Karpas-422 (cell line): ENCODE measurements at places on chromosomes 4 and X.

- no peak for DNase-seq
Measured at GRCh38 chr4:1608196-1608820, 75.8 kb downstream of the FAM53A start.

- DNase-seq, result no peak
Measured at GRCh38 chr4:81504112-81505003, 32.7 kb upstream of the RASGEF1B start.

DNA sequence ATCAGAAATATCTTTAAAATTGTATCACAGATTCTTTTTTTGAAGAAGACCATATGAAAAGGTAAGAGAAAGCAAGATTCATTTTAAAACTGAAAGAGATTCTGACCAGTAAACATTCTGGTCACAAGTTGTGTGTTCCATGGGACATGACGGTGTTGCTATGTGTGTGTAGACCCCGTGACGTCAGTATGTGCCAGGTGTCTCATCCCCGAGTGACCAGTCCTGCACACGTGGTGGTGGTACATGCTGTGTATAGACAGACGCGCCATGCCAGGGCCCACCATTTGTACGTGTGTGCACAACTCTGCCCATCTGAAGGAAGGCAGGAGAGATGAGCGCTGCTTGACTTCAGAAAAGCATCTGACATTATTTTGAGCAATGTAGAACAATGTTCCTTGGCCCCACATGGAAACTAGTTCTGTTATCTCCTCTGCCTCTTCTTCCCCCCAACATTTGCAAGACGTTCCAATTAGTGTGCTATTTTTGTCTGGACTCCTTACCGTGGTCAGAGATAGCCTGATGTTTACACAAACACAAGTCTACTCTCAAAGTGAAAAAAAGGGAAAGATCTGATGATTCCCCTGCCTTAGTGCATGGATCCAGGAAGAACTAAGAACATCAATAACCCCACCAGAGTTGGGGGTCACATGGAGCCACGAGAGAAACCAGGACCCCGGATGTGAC lies 51.2 kb downstream of the IRF2 start:
- DNase-seq, result no peak

- DNase-seq, result no peak
Measured at GRCh38 chr4:182808673-182809416, 108.3 kb downstream of the DCTD start.

DNA sequence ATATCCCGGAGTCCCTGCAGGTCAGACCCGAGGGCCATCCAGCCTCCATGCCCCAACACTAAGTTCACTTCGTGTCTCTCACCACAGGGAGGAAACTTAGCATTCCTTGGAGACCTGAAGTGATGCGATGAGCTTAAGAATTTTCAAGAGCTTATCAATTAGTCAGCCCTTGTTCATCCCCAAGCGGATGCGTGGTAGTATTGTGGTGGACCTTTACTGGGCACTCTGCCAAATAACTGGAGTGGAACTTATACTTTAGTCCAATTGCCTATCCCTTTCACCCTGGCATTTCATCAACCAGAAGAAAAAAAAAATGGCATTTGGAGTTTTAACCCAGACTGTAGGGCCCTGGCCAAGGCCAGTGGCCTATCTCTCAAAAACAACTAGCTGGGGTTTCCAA lies 137.1 kb downstream of the RELL1 start:
- DNase-seq, result peak; percentile 11

- no peak for DNase-seq
Measured at GRCh38 chr4:48329976-48330375, 11.4 kb upstream of the SLAIN2 start.

DNA sequence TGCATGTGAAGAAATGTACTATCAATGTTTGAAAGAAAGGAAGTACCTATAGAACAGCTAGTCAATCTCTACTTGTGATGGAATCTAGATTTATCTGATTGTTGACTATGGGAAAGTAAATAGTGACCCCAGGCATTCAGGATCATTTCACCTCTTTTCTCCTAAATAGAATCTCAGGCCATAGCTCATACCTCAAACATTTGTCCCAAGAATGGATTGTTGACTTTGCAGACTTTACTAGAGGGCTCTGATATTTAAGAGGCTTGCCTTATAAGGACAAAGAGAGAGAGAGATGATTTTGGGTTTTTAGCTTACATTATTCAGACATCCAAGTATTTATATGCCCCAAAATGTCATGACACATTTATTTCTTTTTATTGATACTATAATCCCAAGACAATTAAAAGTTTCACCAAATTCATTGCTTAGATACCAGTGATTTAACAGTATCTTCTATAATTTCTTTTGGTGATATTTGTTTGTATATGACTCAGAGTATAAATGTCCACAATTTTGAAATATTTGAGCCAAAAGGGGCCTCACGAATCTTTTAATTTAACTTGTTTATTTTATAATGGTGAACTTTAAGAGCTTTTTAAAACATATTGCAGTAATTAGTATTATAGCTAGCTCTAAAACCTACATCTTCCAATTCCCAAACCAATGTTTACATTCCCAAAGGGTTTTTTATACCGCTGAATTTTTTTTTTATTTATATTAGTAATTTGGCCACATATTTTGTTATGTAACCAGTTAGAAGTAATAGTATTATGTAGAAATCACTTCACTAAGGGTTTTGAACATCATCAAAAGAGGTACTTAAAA lies 614.1 kb downstream of the PCDH7 start:
- DNase-seq, result no peak

GRCh38 chr4:186471441-186471840 lies 83.9 kb downstream of the MTNR1A start:
- DNase-seq, result no peak

- peak; percentile 43 for DNase-seq
Measured at GRCh38 chrX:155645180-155645579, 32.4 kb upstream of the TMLHE start.

- no peak for DNase-seq
Measured at GRCh38 chr4:188958346-188958745, 819.1 kb downstream of the TRIML1 start.

DNA sequence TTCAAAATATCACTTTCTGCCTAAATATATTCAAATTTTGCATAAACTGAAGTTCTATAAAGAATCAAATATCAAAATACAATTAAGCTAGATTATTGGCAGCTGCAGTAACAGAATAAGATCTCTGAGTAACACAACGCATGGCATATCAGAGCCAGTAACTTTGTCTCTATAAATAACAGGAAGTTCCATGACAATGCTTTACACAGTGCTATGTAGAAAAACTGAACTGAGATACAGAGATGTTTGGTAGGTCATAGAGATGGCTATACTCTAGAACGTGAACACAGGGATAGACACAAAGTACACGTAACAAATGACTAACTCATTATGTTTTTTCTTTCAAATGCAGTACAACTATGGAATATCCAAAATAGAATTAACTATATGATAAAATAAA lies 18.2 kb downstream of the UBE2D3 start:
- DNase-seq, result no peak

- no peak for DNase-seq
Measured at GRCh38 chr4:151804086-151804630, 43.4 kb upstream of the GATB start.

DNA sequence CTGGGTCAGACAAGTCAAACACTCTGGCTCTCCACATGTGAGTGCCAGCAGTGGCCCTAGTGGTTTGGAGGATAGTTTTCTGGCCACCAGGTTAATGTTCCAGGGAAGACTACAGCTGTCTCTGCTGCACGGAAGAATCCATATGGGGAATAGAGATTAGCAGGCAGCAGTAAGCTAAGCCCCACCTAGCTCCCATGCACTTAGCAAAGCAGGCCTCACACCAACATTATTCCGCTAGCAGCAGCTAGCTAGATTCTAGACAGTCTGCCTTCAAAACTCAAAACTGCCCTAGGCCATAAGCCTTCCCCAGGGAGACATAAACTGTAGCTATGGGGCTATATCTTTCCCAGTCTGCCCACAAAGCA lies 203.4 kb downstream of the CHIC1 start:
- DNase-seq, result no peak

DNA sequence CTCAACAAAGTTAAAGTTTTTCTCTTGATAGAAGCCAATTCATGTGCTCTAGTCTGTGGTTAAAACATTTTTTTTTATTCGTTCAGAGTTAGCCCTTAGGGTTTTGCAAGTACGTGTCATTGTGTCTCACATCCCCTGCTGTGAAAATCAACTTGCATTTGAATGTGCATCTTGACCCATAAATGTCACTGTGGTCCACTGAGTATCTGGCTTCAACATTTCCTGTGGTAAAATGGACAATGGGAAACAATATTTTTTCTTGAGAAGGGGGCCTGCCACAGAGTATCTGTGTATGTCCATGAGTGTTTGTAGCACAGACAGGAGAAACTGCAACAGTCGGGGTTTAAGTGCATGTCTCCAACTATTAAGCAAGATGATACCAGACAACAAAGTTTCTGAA lies 554.8 kb upstream of the TENM3 start:
- DNase-seq, result no peak

- no peak for DNase-seq
Measured at GRCh38 chr4:96240041-96240440, 400.1 kb downstream of the PDHA2 start.

DNA sequence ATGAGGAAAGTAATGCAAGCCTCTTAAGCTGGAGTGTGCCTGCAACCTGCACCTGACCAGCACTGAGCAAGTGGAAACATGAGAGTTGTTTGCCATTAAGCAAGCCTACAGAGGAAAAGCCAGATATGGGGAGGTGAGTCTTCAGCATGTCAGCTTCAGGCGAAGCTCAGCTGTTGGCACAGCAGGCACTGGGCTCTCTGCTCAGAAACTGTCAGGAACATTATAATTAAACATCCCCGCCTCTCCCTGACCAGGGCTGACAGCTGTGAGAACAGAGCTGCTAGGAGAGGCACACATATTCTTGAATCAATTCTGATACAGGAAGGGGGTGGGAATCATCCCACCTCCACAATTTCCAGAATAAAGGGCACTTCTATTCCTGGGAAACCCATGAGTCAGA lies 19.0 kb upstream of the DCX start:
- no peak for DNase-seq

GRCh38 chr4:78174891-78175290 lies 117.8 kb downstream of the FRAS1 start:
- DNase-seq, result no peak

GRCh38 chr4:168021666-168022065 lies 70.7 kb upstream of the ANXA10 start:
- DNase-seq, result no peak

DNA sequence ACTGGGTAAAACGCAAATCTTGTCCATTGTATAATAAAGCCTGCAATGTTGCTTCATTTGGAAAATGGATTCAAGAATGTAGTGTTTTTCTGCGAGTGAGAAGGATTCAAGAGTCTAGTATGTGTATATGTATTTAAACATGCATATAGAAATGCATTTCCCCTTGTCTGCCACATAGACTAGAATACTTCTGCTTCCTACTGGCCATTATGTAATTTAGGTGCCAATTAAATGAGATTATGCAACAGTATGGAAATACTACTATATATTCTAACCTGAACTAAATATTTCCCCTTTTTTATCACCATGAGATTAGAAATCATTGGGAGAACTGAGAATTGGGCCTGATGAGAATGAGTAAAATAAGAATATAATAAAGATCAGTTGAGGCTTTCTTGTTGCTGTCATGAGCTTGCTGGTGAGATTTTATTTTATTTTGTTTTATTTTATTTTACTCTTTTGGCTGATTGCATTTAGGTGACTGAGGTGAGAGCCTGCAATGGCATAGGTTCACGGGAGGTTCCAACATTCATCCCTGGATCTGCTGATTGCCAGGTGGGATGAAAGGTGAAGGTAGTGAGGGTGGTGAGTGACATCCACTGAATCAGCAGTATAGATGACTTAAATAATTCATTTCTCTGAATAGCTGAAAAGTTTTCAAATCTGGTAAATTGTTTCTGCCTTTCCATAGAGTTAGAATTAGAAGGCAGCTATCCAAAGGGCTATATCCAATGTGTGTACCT lies 95.6 kb upstream of the SLC4A4 start:
- DNase-seq, result peak; percentile 15

GRCh38 chr4:98150092-98150761 lies 7.0 kb upstream of the STPG2 start:
- DNase-seq, result no peak

- no peak for DNase-seq
Measured at GRCh38 chr4:107825072-107825824, 516 bp downstream of the SGMS2 start.

DNA sequence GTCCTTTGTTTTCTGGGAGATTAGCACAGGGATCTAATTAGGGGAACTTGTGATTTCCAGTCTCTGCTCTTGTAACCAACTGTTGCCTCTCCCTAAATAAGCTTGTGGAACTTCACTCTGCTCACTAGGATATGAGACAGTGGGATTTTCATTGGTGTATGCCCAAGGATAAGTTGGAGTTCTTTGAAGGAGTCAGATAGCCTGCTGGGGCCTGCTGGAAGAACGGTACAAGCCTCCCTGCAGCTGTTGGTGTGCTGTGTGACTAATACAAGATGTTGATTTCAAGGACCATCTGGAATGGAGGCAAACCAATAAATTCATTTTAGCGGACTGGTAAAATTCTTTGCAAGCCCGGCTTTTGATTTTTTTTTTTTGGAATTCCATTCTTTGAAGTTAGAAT lies 167.0 kb downstream of the AASDH start:
- no peak for DNase-seq

DNA sequence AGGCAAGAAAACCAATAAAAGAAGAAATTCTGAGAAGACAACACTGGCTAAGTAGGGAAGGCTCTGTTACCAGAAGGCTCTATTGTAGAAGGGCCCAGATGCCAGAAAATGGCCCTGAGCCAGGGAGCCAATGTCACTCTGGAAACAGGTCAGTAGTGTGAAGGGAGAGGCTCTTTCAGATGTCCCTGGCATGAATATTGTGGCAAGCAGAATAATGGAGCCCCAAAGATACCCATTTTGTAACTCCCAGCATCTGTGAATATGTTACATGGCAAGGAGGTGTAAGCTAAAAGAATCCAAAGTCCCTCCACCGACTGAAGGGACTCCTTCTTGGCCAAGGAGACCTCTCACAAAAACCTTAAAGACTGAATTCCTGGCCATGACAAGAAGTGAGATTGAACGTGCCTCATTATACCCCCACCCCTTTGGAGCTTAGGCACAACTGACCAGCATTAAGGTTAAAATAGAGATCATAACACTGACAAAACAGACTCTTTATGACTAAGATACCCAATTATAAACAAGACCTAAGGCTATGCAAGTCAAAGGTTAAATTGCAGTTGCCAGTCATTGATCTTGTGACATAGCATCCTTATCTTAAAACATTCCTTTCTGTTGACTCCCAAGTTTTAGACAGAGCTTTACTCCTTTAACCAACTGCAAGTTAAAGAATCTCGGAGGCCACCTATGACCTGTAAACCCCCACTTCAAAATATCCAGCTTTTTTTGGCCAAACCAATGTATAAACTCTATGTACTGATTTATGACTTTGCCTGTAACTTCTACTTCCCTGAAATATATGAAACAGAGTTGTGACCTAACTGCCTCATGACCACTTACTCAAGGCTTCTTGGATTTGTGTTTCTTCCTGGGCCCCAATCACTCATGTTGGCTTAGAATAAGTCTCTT lies 42.2 kb upstream of the SMIM10 start:
- DNase-seq, result no peak

DNA sequence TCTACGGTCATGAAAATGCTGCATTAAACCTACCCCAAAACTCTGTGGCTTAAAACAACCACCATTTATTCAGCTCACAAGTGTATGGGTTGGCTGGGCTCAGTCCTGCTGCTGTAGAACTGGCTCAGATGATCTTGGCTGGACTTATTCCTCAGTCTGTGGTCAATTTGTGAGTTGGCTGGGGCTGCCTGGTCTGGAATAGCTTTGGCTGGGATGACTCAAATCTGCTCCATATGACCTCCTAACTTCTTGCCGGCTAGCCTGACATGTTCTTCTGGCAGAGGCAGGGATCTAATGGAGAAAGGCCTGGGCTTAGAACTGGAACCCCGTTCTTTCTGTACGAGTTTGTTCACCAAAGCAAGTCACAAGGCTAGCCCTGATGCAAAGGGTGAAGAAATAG lies 71.7 kb downstream of the CFAP299 start:
- DNase-seq, result no peak
